SJSA1 (cell line): ENCODE measurements at places on chromosomes 16 and 17. TPM values are rescaled to one million over a fixed set of nuclear protein-coding genes. Genes with fewer than 3 reads are reported as not detected.

THUMPD1 gene
- 29.2 and 53.4 TPM in 2 replicates for total RNA-seq

RAB40B gene
- total RNA-seq = 11.2 and 30.9 TPM in 2 replicates

RCVRN gene
- total RNA-seq = 0.95 TPM in 1 of 2 replicates, not detected in the other

HLF gene
- 0.08 TPM in 1 of 2 replicates, not detected in the other for total RNA-seq

RFWD3 gene
- total RNA-seq = 39.6 and 61.9 TPM in 2 replicates

PLCG2 gene
- 0.03 and 0.08 TPM in 2 replicates for total RNA-seq

ZFPM1 gene
- 0.38 and 0.92 TPM in 2 replicates for total RNA-seq

DNAAF8 gene
- total RNA-seq = 0.38 and 1.1 TPM in 2 replicates

NCBP3 gene
- total RNA-seq = 16.0 and 16.8 TPM in 2 replicates

HOXB8 gene
- not detected in 2 replicates for total RNA-seq

ZNF319 gene
- total RNA-seq = 1.5 and 4.3 TPM in 2 replicates

CTRB2 gene
- not detected in 2 replicates for total RNA-seq

CORO6 gene
- total RNA-seq = 0.45 and 4.2 TPM in 2 replicates

ZNF629 gene
- 13.2 and 19.6 TPM in 2 replicates for total RNA-seq

CD300E gene
- total RNA-seq = not detected in 2 replicates

GRCh38 chr17:8662973-8663372, 32.4 kb upstream of the MYH10 start:
- no peak for DNase-seq

- no peak for DNase-seq
Measured at GRCh38 chr16:89765292-89765830, 44.0 kb downstream of the ZNF276 start.

- no peak for DNase-seq
Measured at GRCh38 chr16:28100810-28101532, 37.5 kb upstream of the GSG1L start.

DNA sequence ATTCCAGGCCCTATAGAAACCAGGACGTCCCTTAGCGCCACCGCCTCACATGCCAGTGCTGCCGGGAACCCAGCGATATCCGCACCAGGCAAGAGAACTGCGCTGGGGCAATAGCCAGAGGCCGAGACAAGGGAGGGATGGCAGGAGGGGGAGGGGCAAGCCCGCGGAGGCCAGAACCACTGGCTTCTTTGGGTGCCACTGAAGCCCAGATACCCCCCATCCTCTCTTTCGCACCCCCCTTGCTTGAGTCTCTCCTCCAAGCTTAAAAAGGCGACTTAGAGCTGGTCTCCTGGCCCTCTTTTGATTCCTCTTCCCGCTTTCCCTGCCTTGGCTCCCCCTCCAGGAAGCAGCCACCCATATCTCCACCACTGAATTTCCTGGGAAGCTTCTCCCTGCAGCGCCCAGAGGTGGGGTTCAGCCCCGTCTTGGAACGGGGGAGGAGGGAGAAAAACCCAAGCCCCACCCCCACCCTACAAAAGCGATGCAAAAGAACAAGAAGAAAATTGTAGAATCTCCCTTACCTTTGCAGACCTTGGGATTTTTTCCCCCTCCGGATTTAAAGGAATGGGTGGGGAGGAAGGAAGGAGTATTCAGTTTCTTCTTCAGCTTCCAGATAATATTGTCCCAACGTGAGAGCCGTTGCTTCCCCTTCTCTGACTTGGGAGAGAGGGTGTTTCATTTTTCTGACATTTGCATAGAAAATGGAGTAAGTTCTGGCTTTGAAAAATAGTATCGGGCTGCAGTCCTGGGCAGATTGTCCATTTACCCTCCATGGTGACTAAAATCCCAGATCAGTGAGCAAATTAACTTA, 622 bp downstream of the HOXB6 start:
- peak; percentile 73 for DNase-seq

GRCh38 chr17:19750020-19750572, 2.0 kb upstream of the ALDH3A1 start:
- no peak for DNase-seq

GRCh38 chr16:13099822-13100221, 198.4 kb downstream of the SHISA9 start:
- no peak for DNase-seq

DNA sequence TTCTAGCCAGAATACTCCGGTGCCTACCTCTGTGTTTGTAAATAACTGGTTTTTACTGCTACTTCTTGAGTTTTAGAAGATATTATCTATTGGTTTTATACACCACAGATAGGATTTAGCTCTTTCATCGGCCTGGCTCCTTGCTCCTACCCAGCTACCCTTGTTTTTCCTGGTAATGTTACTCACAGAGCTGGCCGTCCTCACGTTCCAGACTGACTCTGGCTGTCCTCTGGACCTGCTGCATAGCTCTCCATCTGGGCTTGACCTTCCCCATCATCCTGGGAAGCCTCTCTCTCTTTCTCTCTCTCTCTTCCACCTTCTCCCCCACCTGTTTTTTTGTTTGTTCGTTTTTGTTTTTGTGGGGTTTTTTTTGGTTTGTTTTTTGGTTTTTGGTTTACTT, 51.5 kb downstream of the MPRIP start:
- DNase-seq = no peak

DNA sequence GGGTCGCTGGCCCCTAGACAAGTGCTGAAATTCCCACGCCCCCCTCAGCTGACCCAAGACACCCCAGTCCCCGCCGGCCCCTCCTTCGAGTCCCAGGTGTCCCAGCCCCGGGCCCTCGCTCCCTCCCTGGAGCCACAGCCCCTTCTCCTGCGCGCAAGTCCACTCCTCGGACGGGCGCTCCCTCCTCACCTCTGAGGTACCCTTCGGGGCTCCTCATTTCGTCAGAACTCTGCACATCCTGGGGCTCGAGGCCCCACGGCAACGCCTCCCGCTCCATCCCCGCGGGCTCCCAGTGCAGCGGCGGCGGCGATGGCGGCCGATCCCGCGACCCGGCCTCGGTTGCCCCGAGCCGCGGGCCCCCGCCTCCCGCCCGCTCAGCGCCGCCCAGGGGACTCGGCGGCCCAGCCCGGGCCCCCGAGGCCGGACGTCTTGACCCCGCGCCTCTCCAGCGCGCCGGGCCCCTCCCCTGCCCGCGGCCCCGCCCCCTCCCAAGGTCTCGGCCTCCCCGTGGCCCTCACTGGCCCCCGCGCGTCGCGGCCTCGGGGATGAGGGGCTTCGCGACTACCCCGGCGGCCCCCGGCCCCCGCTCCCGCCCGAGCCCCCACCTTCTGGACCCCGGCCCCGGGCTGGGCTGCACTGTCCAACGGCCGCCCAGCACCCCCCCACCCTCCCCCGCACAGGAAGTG, at the start of gene ZNF768:
TSS of gene ZNF768 (minus strand) at position 430 of the 686 bp plus-strand sequence. CDS start at position 277, 153 bp downstream.
- peak; percentile 55 for DNase-seq

DNA sequence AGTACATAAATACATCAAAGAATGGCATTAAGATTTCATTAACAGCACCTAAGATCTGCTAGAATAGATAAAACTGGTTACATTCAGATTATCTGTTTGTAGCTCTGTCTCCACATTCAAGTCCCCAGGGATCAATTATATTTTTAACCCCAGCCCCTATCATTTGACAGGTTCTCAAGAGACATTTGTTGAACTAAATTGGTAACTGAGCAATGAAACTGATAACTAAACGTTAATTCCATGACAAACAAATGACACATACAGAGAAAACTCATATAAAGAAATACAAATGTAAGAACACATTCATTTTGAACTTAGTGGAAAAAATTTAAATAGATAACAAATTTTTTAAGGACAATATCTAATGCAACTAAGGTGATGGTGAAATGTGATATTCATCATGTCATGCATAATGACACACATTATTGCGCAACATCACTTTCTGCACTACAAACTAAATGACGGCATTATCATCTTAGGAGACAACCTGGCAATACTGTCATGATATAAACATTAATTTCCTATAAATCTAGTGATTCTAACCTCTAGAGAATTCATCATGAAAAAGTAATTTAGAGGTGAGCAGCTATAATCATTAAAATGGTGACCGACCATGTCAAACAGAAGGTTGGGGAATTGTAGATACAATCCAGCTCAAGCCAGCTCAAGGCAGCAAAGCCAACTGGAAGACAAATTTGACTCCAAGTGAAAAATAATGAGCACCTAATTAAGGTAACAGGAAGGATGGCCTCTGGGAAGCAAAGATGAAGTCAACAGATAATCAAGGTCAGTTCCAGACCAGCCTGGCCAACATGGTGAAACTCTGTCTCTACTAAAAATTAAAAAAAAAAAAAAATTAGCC, 9.5 kb downstream of the ARHGAP17 start:
- no peak for DNase-seq

GRCh38 chr16:11601425-11601824, 14.7 kb upstream of the LITAF start:
- DNase-seq = no peak

DNA sequence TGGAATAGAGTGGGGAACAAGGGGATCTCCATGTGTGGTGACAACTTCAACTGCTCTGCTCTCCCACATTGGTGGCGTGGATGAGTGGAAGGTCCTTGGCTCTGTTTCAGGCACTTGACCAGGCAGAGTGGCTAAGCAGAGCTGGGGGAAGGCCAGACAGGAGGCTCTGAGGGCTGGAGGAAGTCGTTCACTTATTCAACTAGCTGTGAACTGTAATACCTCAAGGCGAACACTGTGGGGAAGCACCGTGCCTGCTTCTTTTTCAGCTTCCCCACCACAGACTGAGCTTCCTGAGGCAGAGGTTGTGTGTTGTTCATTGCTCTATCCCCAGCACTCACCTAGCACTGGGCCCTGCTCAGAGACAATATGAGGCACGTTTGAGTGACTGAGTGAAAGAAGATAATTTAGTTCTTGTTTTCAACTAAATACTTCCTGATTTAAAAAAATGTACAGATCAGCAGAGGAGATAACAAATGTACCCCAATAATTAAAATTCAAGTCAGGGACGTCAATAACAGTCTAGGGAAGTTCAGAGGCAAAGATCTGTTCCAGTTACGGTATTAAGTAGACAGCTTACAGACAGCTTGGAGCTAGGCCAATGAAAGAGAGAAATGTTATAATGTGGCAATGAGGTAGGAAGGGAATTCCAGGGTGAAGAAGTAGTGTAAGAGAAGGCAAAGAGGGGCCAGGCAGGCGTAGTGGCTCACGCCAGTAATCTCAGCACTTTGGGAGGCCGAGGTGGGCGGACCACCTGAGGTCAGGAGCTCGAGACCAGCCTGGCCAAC, 34.7 kb downstream of the MYO18A start:
- DNase-seq = peak; percentile 63

DNA sequence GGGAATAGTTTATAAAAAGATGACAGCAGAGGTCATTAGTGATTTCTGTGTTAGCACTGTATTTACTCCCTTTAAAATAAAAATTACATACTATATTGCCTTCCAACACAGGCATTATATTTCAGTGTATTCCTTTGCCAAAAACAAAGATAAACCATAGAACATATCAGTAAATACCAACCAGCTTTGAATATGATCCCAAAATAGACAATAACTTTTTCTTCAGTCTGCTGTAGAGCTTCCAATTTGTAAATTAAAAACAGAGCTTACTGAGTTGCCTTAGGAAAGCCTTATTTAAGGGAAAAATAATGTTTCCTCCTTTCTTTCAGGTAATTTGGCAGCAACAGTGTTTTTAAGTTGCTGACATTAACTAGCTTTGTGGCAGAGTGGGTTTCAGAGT, 352.1 kb upstream of the TBX2 start:
- no peak for DNase-seq
